ENCODE measurements at places on chromosomes 6 and 20.

GRCh38 chr6:138012682-138013081 is 94.5 kb downstream of the PERP start:
- DNase-seq: no peak

DNA sequence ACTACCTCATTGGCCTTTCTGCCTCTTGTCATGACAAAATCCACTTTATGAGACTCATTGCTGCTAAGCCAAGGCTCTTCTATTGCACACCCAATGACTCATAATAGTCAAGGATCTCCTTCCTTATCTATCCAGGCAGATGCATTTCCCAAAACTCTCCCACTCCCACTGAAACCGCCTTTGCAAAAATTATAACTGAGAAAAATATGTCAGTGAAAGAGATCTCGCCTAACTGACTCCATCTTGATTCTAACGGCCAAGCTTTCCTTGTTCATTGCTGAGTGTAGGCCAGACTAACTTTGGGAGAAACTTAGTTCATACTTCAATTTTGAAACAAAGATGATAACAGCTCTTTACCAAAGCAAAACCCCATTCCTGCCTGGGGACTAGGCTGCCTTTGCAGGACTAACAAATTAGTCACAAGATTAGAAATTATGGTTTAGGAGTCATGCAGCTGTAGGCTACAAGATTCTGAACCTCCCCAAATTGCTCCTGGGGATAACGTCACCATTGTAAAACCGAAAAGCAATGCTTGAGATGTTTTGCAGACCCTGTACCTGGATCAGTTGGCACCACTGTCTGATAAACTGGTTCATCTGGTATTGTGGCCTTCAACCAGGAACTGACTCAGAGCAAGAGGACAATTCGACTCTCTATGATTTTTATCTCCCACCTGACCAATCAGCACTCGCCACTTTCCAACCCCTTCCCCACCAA is 47.1 kb downstream of the HAO1 start:
- DNase-seq: no peak

DNA sequence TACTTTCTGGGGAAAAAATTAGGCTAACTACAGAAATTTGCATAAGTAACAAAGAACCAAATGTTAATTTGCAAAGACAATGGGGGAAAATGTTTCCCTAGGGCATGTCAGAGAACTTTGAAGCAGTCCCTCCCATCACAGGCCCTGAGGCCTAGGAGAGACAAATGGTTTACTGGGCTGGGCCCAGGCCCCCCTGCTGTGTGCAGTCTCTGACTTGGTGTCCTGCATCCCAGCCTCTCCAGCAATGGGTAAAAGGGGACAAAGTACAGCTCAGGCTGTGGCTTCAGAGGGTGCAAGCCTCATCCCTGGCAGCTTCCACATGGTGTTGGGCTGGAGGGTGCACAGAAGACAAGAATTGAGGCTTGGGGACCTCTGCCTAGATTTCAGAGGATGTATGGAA is 788.4 kb downstream of the FRK start:
- no peak for DNase-seq

DNA sequence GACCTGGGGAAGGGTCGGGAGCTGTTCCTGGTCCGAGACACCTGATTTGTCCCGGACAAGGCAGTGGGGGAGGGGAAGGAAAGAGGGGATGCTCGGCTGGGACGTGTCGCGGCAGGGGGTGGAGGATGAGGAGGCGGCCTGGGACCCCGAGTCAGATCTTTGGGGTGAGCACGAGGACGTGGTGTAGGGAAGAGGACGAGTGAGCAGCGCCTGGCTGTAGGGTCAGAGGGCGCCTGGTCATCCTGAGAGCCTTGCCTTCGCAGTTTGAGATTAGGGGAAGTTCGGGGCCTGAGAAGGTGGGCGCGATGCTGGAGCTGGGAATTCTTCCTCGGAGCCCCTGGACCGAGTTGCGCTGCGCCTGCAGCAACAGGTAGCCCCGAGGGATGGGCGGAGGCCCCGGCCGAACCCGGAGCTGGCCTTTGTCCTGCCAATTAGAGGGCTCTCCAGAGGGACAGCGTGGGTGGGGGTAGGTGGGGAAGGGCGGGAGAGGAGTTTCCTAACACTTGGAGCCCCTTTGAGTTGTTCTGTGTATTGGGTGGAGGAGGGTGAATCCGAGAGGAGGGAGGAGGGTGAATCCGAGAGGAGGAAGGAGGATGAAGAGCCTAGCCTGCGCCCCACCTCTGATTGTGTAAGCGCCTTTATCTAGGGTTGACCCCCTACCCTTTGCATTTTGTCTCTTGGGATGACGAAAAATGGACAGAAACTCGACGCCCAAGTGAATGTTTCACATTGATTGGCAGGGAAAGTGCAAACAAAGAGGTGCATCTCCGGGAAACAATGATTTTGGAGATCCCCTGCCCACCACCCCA is 72.0 kb downstream of the SOX4 start:
- no peak for DNase-seq

GRCh38 chr6:106163446-106163965 is 77.4 kb downstream of the PRDM1 start:
- peak; percentile 51 for DNase-seq

DNA sequence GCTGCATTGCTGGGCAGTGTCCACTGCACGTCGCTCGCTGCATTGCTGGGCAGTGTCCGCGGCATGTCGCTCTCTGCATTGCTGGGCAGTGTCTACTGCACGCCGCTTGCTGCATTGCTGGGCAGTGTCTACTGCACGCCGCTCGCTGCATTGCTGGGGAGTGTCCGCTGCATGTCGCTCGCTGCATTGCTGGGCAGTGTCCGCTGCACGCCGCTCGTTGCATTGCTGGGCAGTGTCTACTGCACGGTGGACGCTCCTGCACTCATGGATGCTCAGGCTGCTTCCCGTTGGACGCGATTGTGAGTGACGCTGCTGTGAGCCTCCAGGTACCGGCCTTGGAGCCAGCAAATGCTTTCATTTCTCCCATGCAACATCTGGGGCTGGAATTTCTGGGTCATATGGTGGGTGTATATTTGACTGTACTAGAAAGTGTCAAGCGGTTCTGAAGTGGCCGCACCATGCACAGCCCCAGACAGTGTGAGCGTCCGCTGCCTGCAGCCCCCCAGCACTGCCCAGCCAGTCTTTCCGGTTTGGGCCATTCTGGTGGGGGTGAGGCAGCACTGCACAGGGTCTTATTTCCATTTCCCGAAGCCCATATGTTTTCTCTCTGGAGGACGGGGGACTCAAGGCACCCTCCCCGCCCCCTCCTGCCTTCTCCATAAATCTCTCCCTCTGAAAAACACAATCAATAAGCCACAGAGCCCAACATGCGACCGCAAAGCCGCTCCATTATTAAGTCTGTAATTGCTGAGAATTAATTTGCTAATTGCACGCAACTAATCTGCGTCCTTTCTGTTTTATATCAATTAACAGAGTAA is 97.4 kb downstream of the YTHDF1 start:
- no peak for DNase-seq

DNA sequence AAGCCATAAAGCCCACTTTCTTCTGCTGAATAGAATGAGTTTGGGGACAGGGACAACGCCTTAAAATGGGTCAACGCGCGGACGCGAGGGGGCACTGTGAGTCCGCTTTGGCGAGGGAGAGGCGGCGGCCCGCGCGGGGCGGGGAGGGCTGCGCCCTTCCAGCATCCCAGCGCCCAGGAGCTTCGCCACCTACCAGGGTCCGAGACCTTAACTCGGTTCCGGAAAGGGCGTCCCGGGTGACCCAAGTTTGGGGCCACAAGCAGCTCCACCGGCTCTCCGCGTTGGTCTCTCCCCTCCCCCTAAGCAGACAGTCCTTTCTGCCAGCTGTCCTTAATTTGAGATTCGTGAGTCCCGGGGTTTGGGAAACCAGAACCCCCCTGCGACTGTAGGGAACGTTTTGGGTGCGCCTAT is 1.8 kb upstream of the SAMD5 start:
- DNase-seq: no peak

DNA sequence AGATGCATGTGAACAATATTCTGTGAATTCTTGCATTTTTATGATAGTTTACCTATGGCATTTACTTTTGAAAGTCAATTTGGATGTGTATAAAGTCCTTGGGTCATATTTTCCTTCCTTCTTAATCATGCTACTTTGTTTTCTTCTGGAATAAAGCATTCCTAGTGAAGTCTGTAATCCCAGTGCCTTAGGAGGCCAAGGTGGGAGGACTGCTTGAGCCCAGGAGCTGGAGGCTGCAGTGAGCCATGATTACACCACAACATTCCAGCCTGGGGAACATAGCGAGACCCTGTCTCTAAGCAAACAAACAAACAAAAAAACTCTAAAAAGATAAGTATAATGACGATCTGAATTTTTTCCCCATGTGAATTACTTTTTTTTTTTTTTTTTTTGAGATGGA is 69.7 kb upstream of the SYNCRIP start:
- no peak for DNase-seq
